ENCODE measurements at places on chromosomes 13 and 19.
A peak's percentile ranks its signal among the peaks of the same experiment; 100 is the strongest.

DNA sequence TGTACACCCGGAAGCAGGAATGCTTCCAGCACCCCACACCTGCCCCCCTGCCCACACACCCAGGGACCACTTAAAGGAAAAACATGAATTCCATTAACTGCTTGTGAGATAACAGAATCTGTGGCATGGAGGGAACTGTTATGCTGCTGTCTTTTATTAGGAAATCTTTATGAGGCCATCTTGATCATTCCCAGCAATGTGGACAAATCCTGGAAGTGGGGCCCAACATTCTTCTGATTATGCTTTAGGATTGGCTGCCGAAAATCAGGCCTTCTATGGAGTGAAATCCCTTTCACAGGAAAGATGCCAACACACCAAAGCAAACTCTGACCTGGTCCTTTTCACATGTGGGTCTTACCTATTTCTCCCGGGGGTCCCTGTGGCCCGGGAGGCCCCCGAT is 114.5 kb downstream of the COL4A1 start:
- DNase-seq: no peak

GRCh38 chr13:78750735-78751134 is 91.8 kb upstream of the OBI1 start:
- no peak for DNase-seq

GRCh38 chr19:18439025-18439909 is 1.3 kb upstream of the ISYNA1 start:
- DNase-seq: peak; percentile 64

- DNase-seq: no peak
These were observed 13.2 kb downstream of the LCP1 start for GRCh38 chr13:46168783-46169182.

- DNase-seq: peak; percentile 87
These were observed 23.0 kb upstream of the OLFM4 start for GRCh38 chr13:53005626-53006025.

DNA sequence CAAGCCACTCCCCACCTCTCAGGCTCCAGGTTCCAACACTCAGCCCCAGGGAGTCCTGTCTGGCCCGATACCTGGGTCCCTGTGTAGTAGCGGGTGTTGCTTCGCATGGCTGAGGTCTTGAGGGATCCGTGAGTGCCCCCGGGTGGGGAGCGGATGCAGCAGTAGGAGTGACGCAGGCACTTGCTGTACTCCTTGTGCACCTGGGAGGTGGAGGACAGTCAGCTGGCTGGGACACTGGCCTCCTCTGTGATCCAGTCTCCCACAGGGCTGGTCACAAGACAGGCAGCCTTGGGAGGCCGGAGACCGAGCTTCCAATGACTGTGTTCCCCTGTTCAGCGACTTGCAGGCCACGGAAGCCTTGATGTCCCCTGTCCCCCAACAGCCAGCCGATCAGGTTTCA is 16.3 kb upstream of the ASF1B start:
- DNase-seq: no peak

- DNase-seq: no peak
These were observed 29.7 kb downstream of the BTBD2 start for GRCh38 chr19:1985588-1986356.

DNA sequence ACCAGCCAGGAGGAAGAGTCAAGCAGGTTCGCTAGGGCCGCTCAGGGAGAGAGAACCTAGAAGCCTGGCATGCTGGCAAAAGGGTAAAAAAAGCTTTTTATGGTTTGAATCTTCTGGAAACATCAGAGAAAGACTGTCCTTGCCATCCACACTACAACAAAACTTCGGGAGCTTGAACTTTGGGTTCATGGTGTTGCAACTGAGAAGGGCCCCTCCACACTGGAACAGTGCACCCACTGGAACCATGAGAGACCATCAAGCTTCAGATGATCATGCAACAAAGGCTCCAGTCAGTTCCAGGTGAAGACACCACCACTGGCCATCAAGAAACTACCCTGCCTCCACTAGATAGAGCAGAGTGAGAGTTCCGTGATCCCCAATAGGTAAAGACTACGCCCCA is 170.1 kb downstream of the RGCC start:
- no peak for DNase-seq
